HT-29 (cell line): ENCODE measurements at places on chromosomes 5 and 9.

DNA sequence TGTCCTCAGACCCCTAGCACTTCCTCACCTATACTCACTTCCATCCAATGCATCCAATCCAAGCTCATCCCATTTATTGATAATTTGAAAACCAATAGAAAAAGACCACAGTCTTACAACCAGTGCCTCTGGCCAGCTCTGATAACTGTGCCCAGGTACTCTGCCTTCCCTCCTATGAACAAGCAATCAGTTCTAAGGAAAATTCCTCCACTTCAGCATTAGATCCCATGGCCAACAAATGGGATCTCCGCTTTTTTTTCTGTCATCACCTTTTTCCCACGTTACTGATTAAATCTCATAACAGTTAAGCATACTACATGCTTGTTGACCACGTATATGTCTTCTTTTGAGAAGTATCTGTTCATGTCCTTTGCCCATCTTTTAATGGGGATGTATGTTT is 41.7 kb upstream of the GLIS3 start:
- no peak for DNase-seq

GRCh38 chr5:159821461-159821940 is 94.8 kb upstream of the ADRA1B start:
- no peak for DNase-seq

- DNase-seq, result no peak
These were observed 89.7 kb downstream of the CAAP1 start for GRCh38 chr9:26802921-26803320.

GRCh38 chr5:148393390-148393741 is 9.6 kb downstream of the FBXO38 start:
- no peak for DNase-seq

DNA sequence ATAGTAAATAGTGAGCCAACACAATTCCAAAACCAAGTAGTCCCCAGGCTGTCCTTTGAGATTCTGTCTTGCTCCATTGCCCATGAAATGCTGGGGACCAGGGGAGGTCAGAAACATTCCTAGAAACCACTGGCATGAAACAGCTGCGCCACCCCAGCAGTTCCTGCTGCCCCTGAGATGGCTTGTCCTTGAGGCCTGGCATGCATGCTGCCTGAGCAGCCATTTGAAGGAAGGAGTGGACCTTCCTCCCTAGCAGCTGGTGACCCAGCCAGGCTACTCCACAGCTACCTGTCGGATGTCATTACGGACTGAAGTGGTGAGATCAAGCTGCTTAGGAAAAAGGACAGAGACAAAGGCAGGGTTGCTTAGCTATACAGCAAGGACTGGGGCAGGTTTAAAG is 260.6 kb downstream of the DENND1A start:
- peak; percentile 58 for DNase-seq

DNA sequence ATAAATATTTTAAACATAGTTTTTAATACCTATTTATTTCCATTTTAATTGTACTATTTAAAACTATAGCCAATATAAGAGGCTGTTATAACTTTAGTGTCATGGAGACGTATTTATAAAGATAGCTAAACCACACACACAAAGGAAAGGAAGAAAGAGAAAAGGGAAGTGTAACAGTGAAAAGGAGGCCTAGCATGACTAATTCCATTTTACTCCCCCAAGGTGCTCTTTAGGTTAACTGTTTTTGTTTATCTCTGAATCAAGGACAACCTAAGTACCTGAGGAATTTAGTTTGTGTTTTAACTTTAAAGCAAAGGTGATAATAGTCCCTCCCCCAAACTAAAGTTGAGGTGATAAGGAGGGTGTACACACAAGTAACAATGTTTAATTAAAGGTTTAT is 1188.9 kb upstream of the C9orf72 start:
- DNase-seq, result no peak
